ENCODE measurements at places on chromosomes 2 and 18.

DNA sequence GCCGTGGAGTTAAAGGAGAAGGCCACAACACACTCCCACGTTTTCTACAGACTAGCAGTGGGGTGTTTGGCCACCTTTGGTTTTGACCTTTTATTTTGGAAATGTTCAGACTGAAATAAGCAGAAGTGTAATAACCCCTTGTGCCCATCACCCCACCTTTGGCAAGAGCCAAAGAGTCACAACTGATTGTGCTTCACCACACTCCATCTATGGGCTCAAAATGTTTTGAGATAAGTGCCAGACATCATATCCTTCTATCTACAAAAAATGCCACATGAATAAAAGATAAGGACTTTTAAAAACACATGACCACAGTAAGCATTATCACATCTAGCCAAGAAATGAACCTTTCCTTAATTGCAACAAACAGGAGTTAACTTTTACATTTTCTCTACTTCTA, 9.9 kb upstream of the GPR35 start:
- DNase-seq, result no peak

- no peak for DNase-seq
Observed at GRCh38 chr18:79104137-79104536, 34.9 kb downstream of the ATP9B start.

DNA sequence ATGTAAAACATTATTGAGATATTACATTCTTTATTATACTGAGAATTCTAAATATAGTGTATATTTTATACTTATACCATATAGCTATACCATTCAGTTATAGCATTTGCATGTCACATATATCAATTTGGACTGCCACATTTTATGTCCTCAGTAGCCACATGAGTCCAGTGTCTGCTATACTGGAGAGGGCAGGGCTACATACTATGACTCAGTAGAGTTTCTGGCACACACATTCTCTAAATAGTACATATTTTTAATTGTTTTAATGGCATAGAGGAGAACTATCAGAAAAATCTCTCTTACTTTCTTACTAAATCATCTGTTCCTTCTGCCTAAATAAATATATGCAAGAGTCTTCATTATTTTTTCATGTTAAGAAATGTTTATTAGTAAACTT, 55.4 kb upstream of the COL5A2 start:
- no peak for DNase-seq

DNA sequence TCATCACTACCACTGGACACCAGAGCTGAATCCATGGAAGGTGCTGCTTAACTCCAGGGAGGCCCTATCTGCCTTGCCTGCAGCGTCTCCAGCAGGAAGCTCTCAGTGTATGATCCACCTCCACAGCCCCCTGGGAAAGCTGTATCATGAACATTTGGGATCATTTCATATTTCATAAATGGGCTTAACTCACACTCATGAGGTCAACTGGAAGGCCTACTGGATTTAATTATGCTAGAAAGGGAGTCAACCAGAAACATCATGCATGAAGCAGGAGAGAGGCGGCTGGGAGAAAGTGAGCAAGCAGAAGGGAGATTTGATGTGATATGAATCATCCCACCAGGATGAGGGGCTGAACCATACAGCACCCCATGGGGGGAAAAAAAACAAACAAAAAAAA, 537.7 kb downstream of the TNS1 start:
- no peak for DNase-seq

GRCh38 chr2:140338795-140339194, 1558.6 kb upstream of the NXPH2 start:
- DNase-seq, result no peak

- no peak for DNase-seq
Observed at GRCh38 chr2:126656431-126657147, 631 bp downstream of the GYPC start.

GRCh38 chr2:8076448-8077342, 605.2 kb upstream of the ID2 start:
- no peak for DNase-seq

DNA sequence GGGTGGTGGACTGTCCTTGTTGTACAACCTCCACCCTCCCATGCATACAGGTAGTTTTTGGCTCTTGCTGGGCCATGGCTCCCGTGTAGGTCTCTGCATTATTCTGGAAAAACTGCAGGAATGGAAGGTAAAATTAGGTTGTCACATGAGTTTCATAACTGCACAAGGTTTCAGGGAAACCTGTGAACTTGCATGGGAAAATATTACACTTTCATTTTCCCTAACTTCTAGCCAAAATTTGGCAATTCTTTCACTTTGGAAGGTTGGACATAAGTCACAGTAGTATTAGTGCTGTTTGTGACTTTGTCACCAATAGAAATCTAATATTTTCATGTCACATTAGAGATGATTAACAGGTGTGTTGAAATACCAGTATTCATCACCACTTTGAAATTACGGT, 118.1 kb upstream of the MGAT5 start:
- DNase-seq, result no peak

- DNase-seq, result no peak
Observed at GRCh38 chr18:79526468-79527460, 131.0 kb downstream of the NFATC1 start.

DNA sequence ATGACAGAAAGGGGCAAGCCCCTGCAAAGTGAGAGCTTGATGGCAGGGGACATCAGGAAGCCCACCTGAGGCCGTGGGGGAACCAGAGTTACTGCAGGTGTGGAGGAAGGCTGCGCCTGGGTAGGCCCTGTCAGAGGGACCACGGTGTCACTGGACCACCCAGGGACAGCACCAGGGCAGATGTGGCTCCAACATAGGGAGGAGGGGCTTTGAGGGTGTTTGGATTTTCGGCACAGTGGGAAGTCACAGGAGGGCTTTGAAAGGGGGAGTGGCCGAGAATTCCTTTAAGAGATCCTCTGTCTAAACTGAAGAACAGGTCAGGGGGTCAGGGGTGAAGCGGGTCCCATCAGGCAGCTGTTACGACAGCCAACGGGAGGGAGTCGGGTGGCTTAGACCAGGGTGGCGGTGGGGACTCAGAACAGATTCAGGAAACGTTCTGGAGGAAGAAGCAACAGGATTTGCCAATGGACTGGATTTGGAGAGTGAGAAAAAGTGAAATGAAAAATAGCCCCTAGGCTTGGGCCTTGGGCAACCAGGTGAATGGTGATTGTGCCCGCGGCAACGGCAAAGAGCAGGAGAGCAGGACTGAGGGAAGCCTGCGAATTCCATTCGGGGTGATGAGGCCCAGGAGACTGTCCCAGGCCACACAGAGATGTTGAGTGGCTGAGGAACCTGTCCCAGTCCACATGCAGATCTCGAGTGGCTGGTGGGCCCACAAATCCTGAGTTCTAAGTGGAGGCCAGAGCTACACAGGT, 166.1 kb downstream of the LAMA1 start:
- no peak for DNase-seq

- no peak for DNase-seq
Observed at GRCh38 chr18:5447442-5447841, 96.4 kb downstream of the EPB41L3 start.

DNA sequence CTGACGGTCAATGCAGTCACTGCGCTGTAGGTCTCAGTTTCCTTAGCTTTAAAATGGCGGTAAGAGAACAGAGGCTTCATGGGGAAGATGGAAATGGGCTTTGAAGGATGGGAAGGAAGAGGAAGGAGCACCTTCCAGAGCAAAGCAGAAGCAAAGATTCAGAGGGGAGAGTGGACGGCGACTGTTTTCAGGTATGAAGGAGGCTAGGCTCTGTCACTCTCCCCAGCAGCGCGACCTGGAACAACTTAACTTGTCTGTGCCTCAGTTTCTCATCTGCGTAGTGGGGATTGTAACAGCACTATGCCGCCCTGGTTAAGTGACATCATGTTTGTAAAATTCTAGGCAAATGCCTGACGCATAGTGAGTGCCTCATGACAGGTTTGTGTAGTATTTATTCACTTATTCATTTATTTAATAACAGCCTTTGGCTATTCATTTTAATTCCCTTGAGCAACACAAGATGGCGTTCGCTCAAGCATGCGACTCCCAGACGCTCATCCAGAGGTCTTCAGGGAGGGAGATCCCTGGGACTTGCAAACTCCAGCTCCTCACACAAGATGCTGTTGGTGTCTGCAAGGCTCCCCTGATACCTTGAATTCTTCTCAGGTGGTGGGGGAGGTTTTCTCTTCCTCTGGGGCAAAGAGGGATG, 336.3 kb downstream of the DYSF start:
- DNase-seq, result no peak

- no peak for DNase-seq
Observed at GRCh38 chr2:51846796-51847195, 814.9 kb upstream of the NRXN1 start.

- DNase-seq, result no peak
Observed at GRCh38 chr18:61132031-61132430, 201.2 kb upstream of the CDH20 start.

- no peak for DNase-seq
Observed at GRCh38 chr2:197515315-197515738, 539 bp upstream of the MOB4 start.

DNA sequence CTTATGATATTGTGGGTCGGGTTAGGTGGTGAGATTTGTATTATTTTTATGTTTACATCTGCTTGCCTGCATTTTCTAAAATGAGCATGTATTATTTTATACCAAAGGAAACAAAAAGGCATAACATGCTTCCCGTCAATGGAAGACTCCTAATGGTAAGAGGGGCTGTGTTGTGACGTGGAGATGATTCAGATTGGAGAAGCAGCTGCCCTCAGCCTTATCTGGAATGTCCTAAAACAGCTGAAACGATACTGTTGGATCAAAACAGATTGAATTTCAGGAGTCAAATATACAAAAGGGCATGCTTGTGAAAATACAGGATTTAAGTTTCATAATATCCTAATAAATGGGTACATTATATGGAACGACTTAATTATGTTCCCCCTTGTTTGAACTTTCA, 19.0 kb downstream of the DGKD start:
- DNase-seq, result no peak

DNA sequence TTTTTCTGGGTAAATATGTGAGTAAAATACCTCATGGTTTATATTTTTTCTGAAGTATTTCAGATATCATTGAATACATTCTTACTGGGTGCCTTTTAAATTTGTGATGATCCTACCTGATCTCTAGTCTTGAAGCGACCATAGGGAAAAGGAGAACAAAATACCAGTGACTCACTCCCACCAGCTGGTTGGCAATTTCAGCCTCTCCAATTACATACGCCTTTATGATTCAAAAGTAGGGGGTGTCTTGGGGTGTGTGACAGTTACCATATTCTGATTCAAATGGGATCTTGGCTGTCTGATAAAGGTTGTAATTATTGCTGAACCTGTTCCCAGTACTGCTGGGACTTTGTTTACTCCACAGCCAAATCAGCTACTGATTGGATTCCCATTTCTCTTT, 175.9 kb upstream of the NXPH2 start:
- no peak for DNase-seq

DNA sequence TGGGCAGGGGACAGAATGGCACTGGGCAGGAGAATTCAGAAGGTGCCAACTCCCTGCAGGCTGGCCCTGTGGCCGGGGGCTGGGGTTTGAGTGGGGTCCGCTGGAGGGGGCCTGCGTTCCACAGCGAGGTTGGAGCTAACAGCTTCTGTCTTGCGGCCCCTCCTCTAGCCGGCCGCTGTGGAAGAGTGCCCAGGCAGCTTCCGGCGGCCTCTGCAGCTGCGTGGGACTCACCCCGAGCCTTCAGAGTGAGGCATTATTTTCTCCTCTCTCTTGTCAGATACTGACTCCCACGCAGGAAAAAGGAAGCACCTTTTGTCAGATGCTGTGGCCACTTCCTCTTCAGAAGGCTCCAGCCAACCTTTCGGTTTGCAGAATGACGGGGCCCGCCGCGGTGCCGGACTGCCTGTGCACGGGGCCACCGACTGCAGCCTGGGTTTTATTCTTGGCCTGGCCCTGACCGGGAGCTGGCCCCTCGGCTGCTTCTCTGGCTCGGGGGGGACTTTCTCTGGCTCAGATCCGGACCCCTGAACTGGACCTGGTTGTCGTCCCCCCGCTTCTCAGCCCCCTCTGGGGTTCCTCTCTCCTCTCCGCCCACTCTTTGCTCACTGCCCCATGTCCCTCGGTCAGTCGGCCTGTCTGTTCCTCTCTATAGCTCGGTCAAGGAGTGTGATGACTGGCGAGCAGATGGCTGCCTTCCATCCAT, 40.1 kb downstream of the ARHGAP25 start:
- DNase-seq, result no peak

- DNase-seq, result no peak
Observed at GRCh38 chr2:183019718-183020442, 18.4 kb downstream of the NCKAP1 start.

DNA sequence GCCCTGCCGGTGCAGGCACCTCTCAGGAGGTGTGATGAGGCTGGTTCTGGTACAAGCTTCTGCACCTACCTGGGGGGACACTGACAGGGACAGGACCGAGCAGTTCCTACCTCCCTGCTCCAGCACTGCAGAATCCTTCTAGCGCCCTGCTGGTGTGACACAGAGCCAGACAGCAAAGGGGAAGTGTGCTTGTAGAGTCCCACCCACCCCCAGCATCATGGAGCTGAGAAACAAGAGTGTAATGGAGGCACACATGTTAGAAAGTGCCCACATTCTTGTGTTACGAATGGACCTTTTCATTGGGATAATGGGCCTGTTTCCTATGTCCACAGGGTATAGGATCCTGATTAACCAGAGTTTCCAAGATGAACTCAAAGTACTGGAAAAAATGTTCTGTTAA, 38.3 kb downstream of the OXER1 start:
- DNase-seq, result no peak

GRCh38 chr2:24707143-24707542, 86.0 kb downstream of the PTRHD1 start:
- no peak for DNase-seq

DNA sequence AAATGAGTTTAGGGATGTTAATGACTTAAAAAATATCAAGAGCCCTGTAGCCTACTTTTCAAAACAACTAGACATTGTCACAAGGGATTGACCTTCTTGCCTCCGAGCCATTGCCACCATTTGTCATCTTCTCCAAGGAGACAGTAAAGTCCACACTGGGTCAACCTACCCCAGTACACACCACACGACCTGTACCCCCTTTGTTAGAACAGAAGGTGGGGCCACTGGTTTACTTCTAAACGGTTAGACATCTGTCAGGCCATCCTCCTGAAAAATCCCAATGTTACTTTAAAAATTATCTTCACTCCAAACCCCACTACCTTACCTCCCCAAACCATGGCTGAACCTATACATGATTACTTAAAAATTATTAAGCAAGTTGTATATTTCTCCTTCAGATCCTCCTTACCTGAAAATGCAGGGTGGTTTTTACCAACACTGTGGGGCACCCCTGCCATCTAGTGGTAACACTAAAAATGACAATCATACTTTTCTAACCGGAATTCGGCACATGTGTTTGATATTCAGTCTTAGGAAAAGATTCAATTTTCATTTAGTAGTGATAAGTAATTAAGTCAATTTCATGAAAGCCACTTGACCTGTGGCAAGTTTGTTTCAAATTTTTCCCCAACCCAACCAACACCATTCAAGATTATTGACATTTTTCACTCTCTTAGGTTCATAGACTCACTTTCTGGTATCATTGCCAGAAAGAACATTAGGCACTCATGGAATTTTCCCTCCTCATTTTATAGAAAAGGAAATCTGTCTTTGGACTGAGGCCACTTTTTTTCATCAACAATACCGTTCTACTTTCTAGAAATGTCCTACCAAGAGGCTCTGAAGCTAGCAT, 265.3 kb upstream of the PKDCC start:
- DNase-seq, result peak; percentile 9

Measured in NCI-H2107 (cell line).